ENCODE measurements at places on chromosomes 3 and 15.

GRCh38 chr3:28743831-28744230, 395.2 kb upstream of the AZI2 start:
- no peak for DNase-seq

DNA sequence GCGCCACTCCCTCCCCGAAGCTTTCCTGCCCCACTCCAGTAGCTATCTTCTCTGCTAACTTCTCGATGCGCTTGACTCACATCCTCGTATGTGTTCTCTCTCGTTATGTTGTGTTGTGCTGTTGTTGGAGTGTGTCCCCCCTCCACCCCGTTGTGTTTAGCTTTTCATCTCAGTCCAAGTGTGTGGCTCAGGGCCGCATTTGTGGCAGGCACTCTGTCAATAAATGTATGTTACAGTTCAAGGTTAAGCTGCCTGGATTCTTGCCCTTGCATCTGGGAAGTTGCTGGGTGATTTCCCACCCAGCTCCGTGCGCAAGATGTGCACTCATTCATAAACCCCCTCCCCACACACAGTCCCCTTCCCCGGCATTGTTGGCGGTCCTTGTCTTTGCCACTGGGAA, 71.9 kb downstream of the PGPEP1L start:
- DNase-seq, result no peak

DNA sequence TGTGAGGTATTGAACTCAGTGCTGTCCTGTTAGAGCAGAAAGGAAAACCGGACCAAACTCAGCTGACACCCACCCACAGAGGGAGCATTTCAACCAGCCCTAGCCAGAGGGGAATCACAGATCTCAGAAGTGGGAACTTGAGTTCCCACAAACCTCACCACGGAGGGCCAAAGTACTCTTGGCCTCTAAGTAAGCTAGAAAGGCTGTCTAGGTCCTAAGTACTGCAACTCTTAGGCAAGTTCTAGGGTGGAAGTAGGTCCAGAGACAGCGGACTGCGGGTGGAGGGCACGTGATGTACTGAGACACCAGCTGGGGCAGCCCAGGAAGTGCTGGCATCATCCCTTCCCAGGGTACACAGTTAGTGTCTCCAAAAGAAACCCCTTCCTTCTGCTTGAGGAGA, 34.1 kb downstream of the EOMES start:
- DNase-seq, result no peak

DNA sequence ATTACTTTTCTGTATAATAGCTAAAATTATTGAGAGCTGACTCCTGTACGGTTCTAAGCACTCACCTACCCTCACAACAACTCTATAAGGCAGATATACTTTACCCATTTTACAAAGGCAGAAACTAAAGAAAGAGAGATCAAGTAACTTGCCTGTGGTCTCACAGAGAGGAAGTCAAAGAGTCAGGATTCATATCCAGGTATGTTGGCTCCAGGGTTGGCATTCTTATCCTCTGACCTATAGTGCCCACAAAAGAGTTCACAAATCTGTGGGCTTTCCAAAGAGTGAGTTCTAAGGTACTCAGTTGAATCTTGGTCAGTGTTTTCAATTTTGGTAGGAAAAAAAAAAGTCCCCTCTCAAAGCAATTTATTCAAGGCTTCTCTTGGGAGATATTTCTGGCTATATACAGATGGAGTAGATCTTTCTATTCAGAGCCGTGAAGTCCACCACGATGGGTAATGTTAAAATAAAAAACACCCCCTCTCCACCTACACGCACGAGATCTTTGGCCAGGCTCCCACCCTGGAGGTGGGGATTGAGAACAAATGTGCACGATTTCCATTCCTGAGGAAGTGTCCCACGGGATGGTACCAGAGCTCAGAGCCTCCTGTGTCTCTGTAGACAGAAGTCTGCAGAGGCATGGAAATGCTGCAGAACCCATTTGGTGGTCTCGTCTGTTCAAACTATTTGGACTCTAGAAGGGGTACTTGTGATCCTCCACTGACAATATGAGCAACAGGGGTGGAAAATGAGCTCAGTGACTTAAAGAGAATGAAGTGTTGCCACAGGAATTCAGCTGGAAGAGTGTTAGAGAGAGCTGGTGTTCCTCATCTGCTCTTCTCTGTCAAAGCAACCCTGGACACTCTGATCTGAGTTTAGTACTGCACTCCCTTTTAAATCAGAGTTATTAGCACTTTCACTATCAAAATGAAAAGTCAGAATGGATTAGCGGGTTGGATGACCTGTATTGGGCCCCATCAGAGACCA, 212.1 kb upstream of the EIF1B start:
- DNase-seq, result peak; percentile 36

DNA sequence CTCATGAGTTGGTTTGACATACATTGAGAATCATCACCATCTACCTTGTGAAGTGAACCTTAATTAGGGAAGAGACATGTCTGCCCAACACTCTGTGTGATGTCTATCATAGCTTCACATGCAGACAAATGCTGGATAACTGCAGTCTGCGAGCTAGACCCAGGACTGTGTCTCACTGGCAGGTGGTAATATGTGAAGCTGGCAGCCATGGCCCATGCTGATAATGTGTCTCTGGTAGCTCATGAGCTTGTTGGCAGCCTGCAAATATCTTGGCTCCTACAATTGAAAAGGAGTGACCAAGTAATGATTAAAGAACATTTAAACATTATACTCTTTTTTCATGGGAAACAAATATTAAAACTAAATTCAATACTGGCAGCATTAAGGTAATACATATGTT, 234.8 kb downstream of the CHST2 start:
- DNase-seq, result no peak

- DNase-seq, result no peak
These were observed 422.2 kb upstream of the SGO1 start for GRCh38 chr3:20608054-20608738.

- no peak for DNase-seq
These were observed 232.0 kb upstream of the STT3B start for GRCh38 chr3:31300456-31301443.

GRCh38 chr15:64480891-64481290, 20.5 kb downstream of the ZNF609 start:
- DNase-seq, result no peak

DNA sequence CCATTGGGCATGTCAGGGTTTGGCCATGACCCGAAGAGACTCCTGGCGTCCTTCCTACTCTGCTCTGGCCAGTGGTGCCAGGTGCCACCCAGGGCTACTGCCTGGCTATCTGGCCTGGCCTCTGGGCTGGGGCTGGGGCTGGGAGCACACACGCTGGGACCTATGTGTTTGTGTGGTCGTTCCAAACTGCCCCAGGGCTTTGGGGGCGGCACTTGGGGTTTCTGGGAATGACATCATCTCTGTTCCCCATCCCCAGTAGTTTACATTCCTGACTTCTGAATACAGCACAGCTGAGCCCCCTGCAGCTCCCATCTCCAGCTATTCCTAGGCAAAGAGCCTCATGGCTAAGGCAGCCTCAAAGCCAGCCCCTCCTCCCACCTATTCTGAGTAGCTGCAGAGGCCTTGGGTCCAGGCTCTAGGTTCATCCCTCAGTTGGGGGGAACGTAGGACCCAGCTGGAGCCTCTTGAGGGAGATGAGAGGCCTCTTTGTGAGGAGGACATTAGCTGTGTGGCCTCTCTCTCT, 24.3 kb downstream of the PLEKHO2 start:
- DNase-seq, result peak; percentile 93

DNA sequence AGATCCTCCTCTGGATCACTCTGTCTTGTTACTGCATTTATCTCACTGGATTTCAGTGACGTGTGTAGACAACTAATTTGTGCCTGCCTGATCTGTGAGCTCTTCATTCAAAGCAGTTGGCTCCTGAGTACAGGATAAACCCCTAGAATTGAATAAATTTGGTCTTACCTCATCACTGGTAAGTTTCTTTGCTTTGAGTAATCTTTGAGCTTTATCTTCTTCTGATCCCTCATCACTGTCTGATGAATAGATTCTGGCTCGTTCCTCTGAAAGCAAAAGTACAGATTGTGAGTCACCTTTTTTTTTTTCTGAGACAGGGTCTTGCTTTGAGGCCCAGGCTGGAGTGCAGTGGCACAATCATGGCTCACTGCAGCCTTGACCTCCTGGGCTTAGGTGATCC, 24.5 kb downstream of the LEO1 start:
- DNase-seq, result no peak

- peak; percentile 14 for DNase-seq
These were observed 85.3 kb downstream of the HCN4 start for GRCh38 chr15:73283366-73283962.

DNA sequence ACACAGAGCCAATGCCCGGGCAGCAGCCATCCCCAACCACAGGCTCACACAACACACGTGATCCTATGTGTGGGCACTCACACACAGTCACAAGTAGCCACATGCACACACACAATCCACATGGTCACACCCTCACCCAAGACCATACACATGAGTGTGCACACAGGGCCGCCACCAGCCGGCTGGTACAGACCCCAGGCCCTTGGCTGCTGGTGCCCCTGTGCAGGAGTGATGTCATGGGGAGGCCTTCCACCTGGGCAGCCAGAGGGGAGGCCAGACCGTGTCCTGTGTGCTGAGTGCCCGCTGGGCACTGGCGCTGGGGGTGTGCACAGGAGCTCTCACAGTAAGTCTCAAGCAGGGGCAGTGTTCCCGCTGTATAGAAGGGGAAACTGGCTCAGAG, 36.9 kb downstream of the DNAJB8 start:
- DNase-seq, result no peak

DNA sequence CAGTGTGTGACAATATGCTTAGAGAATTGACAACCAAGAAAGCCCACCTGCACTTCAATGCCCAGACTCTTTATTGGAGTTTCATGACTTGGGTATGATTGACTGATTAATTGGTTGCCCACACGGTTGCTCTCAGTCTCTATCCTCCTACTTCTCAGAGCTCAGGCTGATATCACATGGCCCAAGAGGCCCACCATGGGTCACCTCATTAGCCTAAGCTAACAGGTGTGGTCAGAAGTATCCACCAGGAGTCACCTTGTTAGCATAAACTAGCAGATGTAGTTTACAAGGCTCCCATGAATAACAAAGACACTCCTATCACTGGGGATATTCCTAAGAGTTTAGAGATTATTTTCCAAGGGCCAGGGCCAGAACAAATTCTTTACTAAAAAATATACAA, 120.2 kb upstream of the MBNL1 start:
- no peak for DNase-seq

DNA sequence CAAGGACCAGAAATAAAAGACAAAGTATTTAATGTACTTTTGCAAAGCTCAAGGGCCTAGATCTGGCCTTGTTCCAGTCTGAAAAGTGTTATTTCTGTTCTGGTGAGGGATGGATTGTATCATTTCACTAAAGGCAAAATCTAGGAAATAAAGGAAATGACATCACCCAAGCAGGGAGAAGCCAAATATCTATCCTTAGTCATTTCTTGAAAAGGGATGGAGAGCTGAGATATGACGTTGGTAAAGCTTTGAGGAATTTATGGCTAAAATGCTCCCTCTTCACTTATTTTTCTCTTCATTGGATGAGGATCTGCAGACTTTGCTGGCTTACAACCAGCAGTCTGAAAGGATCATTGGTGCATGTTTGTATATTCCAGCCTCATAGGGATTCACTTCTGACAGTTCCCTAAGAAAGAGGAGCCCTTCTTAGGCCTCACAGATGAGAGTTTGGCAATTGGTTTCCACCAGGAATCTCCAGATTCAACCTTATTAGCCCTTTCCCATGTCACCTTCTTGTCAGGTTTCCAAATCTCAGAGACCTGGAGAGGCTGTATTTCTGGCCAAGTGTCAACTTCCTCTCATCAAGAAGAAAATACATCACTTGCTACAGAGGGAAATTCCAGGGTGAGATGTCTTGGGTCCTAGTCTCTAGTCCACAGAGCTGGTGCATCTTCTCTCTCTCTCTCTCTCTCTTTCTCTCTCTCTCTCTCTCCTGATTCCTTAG, 93.7 kb upstream of the BOC start:
- DNase-seq, result peak; percentile 81

GRCh38 chr15:40310001-40310959, 2.5 kb upstream of the PLCB2 start:
- no peak for DNase-seq

GRCh38 chr15:36645106-36645505, 65.7 kb downstream of the CDIN1 start:
- no peak for DNase-seq

DNA sequence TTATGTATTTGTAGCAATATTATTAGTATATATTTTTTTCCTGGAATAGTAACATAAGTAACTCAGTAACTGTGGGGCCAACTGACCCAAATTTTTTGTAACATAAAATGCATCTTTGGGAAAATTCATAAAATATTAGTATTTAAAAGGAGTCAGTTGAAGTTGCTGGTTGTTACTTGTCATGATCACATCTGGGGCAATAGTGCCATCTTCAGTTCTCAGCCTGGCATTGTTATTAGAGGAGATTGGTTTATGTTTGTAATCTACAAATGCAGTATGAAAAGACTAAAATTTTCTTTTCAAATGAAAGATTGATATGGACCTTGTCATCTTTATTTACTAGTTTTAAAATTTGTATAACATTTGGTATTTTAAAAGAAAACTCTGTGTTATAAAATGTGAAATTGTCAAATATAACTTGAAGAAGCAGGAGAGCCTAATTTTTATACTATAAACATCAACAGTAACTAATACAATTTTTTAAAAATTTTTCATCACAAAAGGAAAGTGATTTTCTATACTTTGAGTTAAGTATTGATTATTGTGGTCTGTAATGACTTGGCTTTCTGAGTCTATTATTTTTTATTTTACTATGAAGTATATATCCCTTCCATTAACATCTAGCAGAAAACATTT, 38.8 kb upstream of the MLF1 start:
- DNase-seq, result peak; percentile 53

- DNase-seq, result no peak
These were observed 25.1 kb downstream of the ADCY5 start for GRCh38 chr3:123423806-123424205.

DNA sequence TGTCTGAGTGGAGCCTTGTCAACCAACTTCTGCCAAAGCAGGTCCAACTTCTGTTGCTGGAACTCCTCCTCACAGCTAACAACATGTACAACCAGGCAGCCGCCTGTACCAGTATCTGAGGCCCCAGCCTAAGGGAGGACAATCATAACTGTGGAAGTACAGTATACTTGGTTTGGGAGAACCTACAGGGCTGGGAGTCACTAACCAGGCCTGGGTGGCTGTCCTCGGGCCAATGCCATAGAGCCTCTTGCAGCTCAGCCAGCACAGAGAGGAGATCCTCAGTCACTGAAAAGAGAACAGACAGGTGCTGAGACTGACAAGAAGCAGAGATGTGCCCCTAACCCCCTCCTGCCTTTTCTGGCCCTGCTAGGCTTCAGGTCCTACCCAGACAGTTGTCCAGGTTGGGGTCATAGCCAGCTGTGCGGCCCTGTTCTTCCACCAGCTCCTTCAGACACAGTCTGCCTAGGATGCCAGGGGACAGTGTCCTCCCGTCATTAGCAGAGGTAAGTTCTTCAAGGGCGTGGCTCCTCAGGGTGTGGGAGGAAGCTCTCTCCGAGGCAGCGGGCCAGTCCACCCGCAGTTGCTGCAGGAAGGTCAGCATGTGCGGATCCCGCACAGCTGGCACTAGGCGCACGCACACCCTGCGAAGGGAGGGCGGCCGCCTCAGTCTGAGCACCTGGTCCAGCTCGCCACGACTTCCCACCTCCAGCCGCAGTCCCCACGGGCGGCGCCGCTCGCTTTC, 980 bp downstream of the DALRD3 start:
- no peak for DNase-seq

- no peak for DNase-seq
These were observed 19.9 kb downstream of the SLC6A6 start for GRCh38 chr3:14422016-14422963.

- peak; percentile 89 for DNase-seq
These were observed 113.3 kb downstream of the SMAD6 start for GRCh38 chr15:66815318-66815717.

GRCh38 chr15:33915571-33916407, 52.5 kb upstream of the CHRM5 start:
- DNase-seq, result no peak

GRCh38 chr3:49028298-49028672, 913 bp downstream of the IMPDH2 start:
- no peak for DNase-seq

GRCh38 chr3:31086698-31087097, 192.2 kb upstream of the GADL1 start:
- no peak for DNase-seq
